ENCODE measurements at places on chromosomes 16 and 17. TPM values are rescaled to one million over a fixed set of nuclear protein-coding genes. Genes with fewer than 3 reads are reported as not detected.
A peak's percentile ranks its signal among the peaks of the same experiment; 100 is the strongest.

The LIG3 gene
- 40.4 TPM for total RNA-seq

The OSGIN1 gene
- total RNA-seq = 2.5 TPM

The RHBDF2 gene
- 5.4 TPM for total RNA-seq

The SCNN1B gene
- not detected for total RNA-seq

The SOX15 gene
- total RNA-seq = 0.32 TPM

The C16orf86 gene
- 0.85 TPM for total RNA-seq

The NPIPB9 gene
- total RNA-seq = 2.9 TPM

- no peak for DNase-seq
Observed at GRCh38 chr16:89637379-89637778, 20.1 kb downstream of the CHMP1A start.

GRCh38 chr17:81517339-81518112, 4.9 kb upstream of the ACTG1 start:
- peak; percentile 75 for DNase-seq

DNA sequence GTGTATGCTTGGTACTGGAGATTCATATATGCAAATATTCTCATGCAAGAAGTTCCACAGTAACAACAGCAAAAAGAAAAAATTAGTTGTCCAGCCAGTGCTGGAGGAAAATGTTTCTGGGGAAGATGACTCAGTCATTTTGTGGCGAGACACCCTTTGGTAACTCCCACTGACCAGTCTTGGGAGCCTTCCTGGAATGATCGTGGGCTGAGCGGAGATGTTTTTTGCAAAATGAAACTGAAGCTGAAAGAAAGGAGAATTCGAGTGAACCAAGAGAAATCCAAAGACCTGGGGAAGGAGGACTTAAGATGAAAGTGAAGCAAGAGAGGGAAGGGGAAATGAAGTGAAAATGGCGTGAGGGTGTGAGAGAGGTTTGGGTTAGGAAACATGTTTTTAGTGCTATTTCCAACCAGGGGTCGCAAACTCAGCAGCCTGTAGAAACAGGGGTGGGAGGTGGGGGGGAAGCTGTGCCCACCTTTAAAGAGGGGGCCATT, 5.2 kb downstream of the ITPRIPL2 start:
- no peak for DNase-seq

DNA sequence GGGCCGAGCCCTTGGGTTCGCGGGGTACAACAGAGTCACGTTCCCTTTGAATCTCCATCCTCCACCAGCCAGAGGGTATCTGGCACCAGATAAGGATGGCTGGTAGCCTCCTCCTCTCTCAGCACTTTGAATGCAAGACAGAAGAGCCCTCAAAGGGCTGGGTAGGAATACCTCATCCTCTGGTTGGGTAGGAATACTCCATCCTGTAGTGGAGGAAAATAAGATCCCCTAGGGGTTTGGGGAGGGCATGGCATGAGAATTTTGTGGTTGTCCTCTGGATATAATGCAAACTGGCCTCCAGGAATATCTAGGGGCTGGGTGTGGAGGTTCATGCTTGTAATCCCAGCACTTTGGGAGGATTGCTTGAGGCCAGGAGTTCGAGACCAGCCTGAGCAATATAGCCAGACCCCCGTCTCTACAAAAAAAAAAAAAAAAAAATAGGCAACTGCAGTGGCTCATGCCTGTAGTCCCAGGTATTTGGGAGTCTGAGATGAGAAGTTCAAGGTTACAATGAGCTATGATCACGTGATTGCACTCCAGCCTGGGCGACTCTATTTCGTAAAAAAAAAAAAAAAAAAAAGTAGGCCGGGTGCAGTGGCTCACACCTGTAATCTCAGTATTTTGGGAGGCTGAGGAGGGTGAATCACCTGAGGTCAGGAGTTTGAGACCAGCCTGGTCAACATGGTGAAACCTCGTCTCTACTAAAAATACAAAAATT, 2.7 kb downstream of the IGFBP4 start:
- DNase-seq = no peak

GRCh38 chr17:33292981-33293867, at the start of gene ASIC2:
TSS of gene ASIC2 (minus strand) at chr17:33293295.
- DNase-seq = peak; percentile 88

GRCh38 chr17:28763804-28764266, 20.0 kb downstream of the TRAF4 start:
- no peak for DNase-seq

DNA sequence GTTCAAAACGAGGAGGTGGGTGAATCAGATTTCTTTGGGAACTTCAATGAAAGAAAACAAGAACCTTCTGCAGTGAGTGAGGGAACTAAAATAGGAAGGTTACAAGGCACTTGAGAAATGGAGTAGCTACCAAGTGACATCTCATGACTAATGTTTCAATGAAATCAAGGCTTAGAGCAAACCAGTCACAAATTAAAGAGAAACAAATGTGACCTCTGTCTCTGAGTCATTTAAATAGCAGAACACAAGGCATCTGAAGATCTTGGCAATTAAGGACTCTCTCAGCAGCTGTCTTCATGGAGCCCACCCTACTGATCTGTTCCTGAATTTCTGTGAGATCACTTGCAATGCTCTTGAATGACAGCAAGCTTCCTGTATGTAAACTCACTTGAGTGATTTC, 109.5 kb downstream of the CDH11 start:
- DNase-seq = no peak

DNA sequence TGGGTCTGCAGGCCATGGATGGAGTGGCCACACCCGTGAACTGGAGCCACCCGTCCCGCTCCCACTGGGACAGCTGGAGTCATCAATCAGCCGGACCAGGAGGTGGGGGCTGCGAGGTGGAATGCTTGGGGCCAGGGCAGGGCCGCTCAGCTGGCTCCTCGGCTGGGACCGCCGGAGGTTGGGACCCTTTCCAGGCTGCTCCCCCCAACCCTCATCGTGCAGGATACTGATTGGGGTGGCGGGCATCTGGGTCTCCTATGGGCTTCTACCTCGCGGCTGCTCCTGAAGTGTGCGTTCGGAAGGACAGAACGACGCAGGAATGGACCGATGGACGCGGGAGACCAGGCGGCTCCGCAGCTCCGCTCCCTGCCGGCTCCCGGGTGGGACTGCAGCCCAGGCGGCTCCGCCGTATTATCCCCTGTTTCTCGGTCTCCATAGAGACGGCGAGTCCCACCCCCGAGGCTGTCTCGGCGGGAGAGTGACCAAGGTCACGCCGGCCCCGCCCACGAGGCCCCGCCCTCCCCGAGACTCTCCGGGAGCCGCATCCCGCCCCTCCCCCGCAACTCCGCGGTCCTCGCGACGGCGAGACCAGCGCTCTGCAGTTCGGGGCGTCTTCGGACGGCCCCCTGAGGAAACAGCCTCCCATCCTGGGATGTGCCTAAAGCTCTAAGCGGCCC, at the start of gene TPPP3:
Gene TPPP3 (minus strand): TSS at position 388 of the 677 bp plus-strand sequence. CDS start 2,387 bp downstream, outside the sequence.
- peak; percentile 96 for DNase-seq

DNA sequence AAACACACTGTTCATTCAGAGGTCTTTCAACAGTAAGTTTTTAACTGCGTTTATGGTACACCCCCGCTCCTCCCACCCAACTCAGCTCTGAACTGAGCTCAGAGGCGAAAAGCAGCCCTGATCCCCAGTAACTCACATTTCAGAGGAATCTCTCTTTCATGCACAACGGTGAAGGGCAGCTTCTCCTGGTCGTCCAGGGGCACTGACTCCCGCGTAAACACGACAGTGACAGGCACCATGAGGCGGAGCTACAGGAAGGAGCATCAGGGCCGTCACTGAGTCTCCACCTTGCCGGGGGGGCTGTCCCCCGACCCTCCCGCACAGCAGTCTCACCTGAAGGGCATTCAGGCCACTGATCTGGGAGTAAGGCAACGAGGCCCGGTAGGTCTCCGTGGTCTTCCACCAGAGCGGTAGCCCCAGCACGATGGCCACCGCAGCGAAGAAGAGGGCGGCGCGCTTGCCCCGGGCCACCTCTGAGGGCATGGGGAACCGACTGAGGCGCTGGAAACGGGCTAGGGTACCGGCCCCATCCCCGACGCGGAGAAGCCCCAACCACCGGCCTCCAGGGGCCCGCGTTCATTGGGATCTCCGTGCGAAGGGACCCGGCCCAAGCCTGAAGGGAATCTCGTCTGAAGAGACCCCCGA, 486 bp downstream of the PIGS start:
- DNase-seq = peak; percentile 86

- DNase-seq = no peak
Observed at GRCh38 chr17:11898526-11899235, 98.6 kb downstream of the ZNF18 start.

DNA sequence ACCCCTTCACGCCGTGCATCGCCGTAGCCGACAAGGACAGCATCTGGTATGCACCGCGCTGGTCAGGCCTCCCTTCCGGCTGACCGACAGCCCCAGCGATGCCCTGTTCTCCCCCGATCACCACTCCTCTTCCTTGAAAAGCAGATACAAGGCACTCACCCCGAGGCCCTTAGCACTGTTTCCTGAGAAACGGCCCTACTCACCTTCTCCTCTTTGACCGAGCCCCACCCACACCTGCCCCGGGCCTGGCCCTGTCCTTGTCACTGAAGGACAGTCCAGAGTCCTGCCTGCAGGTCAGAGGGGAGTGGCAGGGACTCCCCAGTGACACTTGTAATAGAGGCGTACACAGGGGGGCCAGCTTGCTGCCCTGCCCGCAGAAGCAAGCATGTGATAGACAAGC, 45.9 kb upstream of the CHMP6 start:
- DNase-seq = peak; percentile 68

- no peak for DNase-seq
Observed at GRCh38 chr16:3243882-3244281, 8.9 kb upstream of the ZNF200 start.

All from chondrocyte (in vitro differentiated cells).